Vagina (tissue), 2 donors: ENCODE measurements at places on chromosomes 5 and 9.

- no peak for DNase-seq
These were observed 7.3 kb downstream of the PCDH1 start for GRCh38 chr5:141870871-141871270.

- DNase-seq = no peak
These were observed 5.4 kb downstream of the PCDHB15 start for GRCh38 chr5:141250576-141250975.

DNA sequence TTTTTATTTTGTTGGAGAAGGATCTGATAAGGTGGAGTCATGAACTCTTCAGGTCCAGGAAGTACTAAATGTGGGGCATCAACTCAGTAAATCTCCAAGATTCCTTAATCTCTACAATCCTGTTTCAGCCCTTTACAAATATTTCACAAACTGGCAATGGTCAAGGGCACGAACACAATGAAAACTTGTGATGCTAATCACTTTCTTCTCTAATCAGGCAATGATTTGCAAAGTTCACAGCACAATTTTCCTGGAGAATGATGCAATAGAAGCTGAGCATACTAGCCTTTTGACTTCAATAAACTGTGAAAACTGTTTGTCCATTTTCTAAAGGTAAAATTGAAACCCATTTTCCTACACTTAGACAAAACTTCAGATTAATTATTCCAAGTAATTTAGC lies 16.9 kb downstream of the GDF9 start:
- DNase-seq = no peak

DNA sequence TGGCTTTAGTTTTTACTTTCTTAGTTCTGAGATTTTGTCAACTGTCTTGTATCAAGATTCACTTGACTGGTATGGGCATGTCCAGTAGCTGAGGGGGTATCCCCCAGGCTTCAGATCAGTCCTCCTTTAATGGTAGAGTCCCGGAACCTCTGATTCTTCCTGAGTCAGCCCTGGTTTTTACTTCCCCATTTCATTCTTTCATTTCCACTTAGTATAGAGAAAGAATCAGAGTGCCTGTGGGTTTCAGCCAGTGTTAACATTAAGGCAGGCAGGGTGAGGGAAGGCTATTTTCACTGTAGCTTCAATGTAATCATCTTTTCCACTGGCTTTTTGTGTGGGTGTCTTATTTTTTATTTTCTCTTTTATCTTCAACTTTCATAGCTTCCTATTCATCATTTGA lies 8.3 kb upstream of the COMMD10 start:
- no peak for DNase-seq

DNA sequence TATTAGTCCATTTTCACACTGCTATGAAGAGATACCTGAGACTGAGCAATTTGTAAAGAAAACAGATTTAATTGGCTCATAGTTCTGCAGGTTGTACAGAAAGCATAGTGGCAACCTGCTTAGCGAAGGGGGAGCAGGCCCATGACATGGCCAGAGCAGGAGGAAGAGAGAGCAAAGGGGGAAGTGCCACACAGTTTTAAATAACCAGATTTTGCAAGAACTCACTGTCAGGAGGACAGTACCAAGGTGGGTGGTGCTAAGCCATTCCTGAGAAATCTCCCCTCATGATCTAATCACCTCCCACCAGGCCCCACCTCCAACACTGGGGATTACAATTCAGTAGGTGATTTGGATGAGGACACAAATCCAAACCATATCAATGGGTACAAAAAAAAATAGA lies 16.8 kb upstream of the PCSK5 start:
- no peak for DNase-seq

- DNase-seq = no peak
These were observed 6.4 kb upstream of the DAB2IP start for GRCh38 chr9:121645003-121645402.

GRCh38 chr9:133484671-133485437 lies 6.0 kb upstream of the SLC2A6 start:
- DNase-seq = no peak

GRCh38 chr5:170312301-170312595 lies 14.7 kb upstream of the LCP2 start:
- DNase-seq = no peak

DNA sequence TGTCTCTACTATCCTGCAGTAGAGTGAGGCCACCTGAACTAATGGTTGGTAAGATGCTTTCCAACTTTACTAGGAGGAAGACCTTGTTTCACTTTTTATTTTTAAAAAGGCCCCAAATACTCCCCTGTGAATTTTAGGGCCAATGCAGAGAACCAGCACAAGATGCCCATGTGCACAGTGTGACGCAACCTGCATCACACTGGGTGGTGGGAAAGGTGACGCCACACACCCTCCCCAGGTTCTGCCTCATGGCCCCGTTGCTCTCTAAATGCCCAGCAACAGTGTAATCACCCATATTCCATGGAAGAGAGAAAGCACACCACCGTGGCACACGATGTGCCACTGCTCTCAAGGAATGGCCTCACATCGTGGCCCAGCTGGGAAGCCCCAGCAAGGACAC lies 6.4 kb downstream of the SURF4 start:
- DNase-seq = no peak

GRCh38 chr9:119795395-119795794 lies 426.2 kb upstream of the BRINP1 start:
- DNase-seq = no peak

DNA sequence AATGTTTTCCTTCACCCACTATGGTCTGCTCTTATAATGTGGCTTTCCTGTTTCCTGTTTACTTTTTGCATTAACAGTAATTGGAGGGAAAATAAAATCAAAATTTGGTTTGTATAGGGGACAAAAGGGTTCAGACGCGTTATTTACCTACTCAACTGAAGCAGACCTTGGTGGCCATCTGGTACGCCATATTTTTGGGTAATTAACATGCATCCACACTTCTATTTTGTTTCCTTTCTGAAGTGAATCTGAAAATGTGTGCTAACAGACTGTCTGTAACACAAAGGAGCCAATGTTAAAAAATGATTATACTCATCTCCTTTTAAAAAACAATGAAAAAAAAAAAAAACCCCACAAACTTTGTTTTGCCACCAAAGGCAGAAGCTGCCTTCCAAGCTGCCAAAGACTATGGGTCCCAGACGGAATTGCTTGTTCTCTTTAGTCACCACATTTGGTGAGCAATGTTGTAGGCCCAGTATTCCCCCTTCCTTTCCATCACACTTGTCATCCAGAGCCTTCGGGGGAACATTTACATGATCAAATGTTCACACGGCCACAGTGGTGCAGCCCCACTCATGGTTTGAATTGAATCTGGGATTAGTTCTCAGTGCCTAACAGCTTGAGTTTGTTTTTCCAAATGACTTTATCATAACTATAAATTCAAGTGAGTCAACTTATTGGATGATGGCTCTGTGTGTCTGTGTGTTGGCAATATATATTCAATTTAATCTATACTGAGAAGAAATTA lies 323.7 kb upstream of the CD180 start:
- no peak for DNase-seq

- DNase-seq = no peak
These were observed 154.0 kb downstream of the GDNF start for GRCh38 chr5:37685816-37686215.

- no peak for DNase-seq
These were observed 215.8 kb upstream of the PPP1R2B start for GRCh38 chr5:156634301-156634700.

GRCh38 chr5:56585461-56585860 lies 229.9 kb upstream of the MAP3K1 start:
- no peak for DNase-seq

DNA sequence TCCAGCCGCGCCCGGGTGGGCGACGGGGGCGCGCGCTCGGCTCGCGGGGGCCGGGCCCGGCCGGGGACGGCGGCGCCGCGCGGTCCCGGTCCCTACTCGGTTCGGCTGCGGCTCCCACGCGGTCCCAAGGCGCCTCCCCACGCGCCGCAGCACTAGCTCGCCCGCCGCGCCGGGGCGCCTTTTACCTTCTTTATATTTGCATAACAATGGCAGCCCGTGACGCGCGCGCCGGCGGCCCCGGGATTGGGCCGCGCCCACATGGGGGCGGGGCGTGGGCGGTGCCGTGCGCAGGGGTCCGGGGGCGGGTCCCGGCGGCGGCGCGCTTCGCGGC lies at the start of gene NRARP:
NRARP (minus strand) TSS at position 154 of the 331 bp plus-strand sequence. CDS start 343 bp downstream, outside the sequence.
- DNase-seq = no peak

- DNase-seq = no peak
These were observed 659 bp downstream of the OMD start for GRCh38 chr9:92423612-92424011.

DNA sequence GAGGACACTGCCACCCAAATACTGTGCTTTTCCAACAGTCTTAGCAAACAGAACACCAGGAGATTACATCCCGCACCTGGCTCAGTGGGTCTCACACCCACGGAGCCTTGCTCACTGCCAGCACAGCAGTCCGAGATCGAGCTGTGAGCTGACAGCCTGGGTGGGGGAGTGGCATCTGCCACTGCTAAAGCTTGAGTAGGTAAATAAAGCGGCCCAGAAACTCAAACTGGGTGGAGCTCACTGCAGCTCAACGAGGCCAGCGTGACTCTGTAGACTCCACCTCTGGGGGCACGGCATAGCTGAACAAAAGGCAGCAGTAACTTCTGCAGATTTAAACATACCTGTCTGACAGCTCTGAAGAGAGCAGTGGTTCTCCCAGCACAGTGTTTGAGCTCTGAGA lies 28.8 kb downstream of the EPB41L4A start:
- no peak for DNase-seq

- no peak for DNase-seq
These were observed 2.8 kb downstream of the GALNT12 start for GRCh38 chr9:98810102-98810842.

DNA sequence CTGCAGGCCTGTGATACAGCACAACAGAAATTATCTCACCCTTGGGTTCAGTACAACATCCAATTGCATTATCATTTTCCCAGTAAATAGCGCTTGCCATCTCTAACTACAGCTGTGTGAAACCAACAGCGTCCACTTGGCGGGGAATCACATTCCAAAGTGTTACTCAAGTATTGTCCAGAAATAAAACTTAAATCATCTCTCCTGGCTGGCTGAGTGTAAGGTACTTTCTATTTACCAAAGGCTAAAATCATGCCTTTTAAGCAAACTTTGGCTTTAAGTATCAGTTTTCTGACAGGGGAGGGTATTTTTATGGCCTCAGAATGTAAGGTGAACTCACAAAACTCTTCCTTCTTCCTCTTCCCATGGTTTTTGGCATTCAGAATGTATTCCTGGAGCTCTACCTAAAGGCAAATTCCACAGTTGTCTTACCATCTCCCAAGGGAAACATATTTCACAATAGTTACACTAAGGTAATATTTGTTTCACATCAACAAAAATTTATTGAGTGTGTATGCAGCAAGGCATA lies 205.6 kb upstream of the MPDZ start:
- DNase-seq = no peak

GRCh38 chr5:68749631-68750030 lies 344.2 kb upstream of the SLC30A5 start:
- DNase-seq = no peak

- no peak for DNase-seq
These were observed 41.4 kb downstream of the LIFR start for GRCh38 chr5:38515092-38515491.

- DNase-seq = no peak
These were observed 416.3 kb downstream of the SPATA31D1 start for GRCh38 chr9:82404881-82405280.

GRCh38 chr9:121305269-121305994 lies 37.5 kb downstream of the GSN start:
- DNase-seq = peak; percentile 99

- DNase-seq = no peak
These were observed 35.6 kb downstream of the NIM1K start for GRCh38 chr5:43227655-43228054.

DNA sequence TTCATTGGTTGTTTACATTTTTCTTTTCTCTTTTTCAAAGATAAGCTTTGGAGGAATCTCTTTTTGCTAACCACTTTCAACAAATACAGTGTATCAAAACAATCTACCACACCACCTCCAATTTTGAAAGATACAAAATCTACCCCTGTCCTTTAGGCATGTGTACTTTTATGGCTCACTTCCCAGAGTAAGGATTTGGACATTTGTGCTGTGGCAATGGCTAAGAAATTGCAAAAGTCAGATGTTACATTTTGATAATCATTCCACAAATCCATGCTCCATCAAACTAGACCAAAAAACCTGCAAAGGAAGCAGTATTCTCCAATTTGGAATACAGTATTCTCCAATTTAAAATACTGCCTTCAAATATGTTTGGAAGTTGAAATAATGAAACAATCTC lies 204.9 kb downstream of the MCTP1 start:
- no peak for DNase-seq

DNA sequence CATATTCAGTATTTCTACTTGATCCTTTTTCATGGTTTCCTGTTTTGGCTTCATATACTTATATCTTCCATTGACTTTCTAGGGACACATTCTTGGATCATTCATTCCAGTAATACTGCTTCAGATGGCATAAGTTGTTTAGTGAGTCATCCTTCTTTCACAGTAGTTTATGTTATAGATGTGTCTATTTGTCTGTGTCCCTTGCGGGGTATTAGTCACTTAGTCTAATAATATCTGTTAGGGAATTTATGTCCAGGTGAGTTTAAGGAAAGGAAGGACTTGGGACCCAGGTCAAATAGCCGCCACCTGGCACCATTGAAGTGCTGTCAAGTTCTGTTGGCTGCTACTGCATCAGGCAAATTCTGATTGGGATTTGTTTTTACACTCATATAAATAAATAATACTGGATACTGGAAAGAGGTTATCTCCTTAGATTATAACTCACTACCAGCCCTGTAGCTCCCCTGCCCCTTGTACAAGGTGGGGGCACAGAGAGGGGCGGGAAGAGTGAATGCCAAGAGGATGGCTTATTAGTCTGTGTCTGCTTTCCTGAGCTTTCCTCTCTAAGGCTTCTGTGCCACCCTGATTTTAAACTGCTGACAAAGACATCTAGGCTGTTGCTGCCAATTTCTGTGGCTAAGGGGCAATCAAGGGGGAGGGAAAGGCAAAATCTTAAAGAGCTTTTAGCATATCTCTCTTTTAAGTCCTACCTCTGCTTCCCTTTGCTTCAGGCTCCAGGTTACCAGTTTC lies 64.9 kb downstream of the CDC42SE2 start:
- no peak for DNase-seq

- DNase-seq = no peak
These were observed 805.7 kb downstream of the CDH9 start for GRCh38 chr5:26232706-26233105.

- DNase-seq = no peak
These were observed 93.6 kb upstream of the TNC start for GRCh38 chr9:115211413-115212124.

DNA sequence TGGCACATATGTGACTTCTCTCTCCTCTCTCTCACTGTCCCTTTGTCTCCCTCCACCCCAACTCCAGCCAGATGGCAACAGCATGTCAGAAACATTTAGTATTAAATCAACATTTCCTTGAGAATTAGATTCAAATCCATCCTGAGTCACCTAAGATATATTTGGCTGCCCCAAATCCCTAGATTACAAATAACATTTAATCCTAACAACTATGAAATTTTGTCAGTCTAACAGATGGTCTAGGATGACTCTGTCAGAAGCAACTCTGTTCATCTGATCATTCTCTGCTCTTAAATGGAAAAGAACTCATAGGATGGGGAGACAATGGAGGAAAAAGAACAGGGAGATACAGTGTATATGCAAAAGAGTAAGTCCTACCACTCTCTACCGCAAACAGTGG lies 201.2 kb downstream of the TSSK1B start:
- no peak for DNase-seq

- no peak for DNase-seq
These were observed 789 bp downstream of the ACER2 start for GRCh38 chr9:19409401-19410194.

GRCh38 chr5:151580239-151580638 lies 10.9 kb downstream of the FAT2 start:
- DNase-seq = no peak

- no peak for DNase-seq
These were observed 68.2 kb upstream of the RAD23B start for GRCh38 chr9:107214915-107215314.
